ENCODE measurements at places on chromosomes 5 and 9.

DNA sequence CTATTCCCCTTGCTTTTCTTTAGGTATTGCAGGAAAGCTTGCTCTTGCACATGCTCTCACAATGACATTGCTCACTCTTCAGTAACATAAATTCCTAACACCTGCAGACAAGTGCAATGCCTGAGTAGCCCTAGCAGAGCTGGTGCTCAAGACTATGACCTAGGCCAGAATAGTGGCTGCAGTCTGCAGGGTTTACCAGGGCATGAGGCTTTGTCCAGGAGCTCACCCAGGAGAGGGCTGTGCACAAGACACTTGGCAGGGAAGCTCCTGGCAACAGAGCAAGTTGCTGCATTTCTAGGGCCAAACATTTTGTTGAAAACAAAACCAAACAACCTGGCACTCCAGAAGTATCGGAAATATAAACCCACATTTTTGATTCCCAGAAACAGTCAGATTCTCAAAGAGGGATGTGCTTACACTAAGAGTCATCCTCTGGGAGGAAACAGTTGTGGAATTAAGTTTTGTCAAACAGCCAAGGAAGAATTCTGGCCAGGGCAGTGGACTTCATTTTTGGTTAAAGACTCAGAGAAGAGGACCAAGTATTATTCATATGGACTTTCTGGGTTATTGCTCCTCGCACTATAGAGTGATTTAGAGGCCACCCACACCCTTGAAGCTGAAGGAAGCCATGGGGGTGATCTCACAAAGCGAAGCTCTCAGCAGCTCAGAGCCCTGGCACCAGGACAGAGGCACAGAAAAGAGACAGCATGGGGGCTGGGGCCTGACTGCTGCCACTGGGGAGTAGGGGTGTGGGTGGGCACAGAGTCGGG, 44.9 kb downstream of the MACROH2A1 start:
- no peaks in the 10 kb centered on the region for H3K4me1 ChIP-seq
- H3K27ac ChIP-seq, result no peak overlapping the region
- no peaks in the 10 kb centered on the region for H3K27me3 ChIP-seq
- H3K36me3 ChIP-seq, result peaks cover 5% of the 10 kb centered on the region
- DNase-seq, result no peak
- no peak overlapping the region for H3K4me3 ChIP-seq

DNA sequence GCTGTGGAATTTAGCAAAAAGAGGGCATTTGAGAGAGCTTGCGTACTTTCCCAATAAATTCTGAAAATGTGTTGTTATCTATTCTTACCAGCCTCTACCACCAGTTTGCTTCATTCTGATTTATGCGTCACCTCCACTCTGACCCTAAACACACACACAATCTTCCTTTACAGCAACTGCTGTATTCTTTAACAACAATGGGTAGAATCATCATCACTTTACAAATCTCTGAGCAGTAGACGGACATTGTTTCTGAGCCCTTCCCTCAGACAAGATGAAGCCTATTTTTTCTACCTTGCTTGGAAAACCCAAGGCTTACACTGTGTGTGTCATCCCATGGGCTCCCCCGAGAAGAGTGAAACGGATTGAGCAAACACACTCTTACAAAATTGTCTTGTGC, 83.1 kb upstream of the RASA1 start:
- DNase-seq, result no peak
- no peaks in the 10 kb centered on the region for H3K36me3 ChIP-seq
- H3K27me3 ChIP-seq, result no peaks in the 10 kb centered on the region
- no peaks in the 10 kb centered on the region for H3K4me1 ChIP-seq
- no peak overlapping the region for H3K27ac ChIP-seq

GRCh38 chr9:82911996-82912395, 150.9 kb downstream of the RASEF start:
- no peak for DNase-seq
- H3K4me1 ChIP-seq, result no peaks in the 10 kb centered on the region
- H3K27ac ChIP-seq, result no peak overlapping the region
- H3K36me3 ChIP-seq, result no peaks in the 10 kb centered on the region

- H3K27me3 ChIP-seq, result no peaks in the 10 kb centered on the region
- H3K27ac ChIP-seq, result no peak overlapping the region
- no peaks in the 10 kb centered on the region for H3K4me1 ChIP-seq
- H3K4me3 ChIP-seq, result no peak overlapping the region
- DNase-seq, result no peak
Observed at GRCh38 chr5:135340568-135340967, 58.5 kb downstream of the MACROH2A1 start.

Measured in mesendoderm (in vitro differentiated cells).